ENCODE measurements at places on chromosomes 12 and 14.
A peak's percentile ranks its signal among the peaks of the same experiment; 100 is the strongest.

DNA sequence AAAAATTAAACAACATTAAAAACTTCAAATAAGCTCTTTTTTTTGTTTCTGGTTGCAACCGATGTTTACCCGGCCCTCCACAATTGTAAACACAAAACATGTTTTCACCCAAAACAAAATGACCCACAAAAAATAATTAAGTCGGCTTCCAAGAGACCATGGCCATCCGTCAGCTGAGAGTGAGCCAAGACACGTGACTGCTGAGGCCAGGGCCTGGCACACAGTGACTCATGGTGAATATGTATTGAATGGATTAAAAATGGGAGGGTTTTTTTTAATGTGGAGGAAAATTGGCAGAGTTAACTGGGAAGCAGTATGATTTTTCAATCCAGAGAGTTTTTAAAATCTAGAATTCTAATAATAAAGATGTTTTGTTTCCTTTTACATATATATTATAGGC lies 13.8 kb upstream of the CPNE8 start:
- DNase-seq, result no peak

- no peak for DNase-seq
These were observed 6.0 kb upstream of the GTSF1 start for GRCh38 chr12:54479421-54479820.

GRCh38 chr12:59595565-59595882 lies 305 bp upstream of the SLC16A7 start:
- DNase-seq, result no peak

- no peak for DNase-seq
These were observed 40.4 kb downstream of the TSPAN9 start for GRCh38 chr12:3117591-3118015.

GRCh38 chr12:44021471-44021971 lies 185.6 kb downstream of the TMEM117 start:
- DNase-seq, result peak; percentile 4

DNA sequence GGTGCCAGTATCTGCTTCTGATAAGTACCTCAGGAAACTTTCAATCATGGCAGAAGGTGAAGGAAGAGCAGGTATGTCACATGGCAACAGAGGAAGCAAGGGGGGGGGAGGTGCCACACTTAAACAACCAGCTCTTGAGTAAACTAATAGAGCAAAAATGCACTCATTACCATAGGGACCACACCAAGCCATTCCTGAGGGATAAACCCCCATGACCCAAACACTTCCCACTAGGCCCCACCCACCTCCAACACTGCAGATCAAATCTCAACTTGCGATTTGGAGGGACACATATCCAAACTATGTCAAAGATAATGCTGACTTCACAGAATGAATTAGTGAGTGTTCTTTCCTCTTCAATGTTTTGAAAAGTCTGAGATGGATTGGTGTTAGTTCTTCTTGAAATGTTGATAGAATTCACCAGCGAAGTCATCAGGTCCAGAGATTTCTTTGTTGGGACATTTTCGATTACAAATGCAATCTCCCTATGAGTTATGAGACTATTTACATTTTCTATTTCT lies 16.6 kb downstream of the TFCP2 start:
- DNase-seq, result no peak

DNA sequence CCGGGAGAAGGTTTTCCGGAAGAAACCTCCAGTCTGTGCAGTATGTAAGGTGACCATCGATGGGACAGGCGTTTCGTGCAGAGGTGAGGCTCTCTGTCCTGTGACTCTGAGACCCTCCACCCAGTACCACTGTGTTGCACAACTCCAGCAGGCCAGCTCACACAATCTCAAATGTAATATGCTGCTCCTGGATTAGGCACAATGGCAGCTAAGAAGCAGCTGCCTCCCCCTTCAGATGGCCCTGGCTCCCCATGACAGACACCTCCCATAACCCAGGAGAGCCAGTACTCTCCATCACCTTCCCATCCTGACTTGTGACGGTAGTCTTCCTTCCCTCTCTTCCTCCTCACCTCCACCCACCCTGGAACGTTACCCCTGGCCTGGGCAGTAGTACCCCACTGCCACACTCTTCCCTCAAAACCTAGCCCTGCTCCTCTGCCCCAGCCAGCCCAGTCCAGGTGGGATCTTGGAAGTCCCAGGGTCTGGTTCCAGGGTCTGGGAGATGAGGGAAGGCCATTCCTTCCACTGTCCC lies 2.1 kb downstream of the TNS2 start:
- no peak for DNase-seq

DNA sequence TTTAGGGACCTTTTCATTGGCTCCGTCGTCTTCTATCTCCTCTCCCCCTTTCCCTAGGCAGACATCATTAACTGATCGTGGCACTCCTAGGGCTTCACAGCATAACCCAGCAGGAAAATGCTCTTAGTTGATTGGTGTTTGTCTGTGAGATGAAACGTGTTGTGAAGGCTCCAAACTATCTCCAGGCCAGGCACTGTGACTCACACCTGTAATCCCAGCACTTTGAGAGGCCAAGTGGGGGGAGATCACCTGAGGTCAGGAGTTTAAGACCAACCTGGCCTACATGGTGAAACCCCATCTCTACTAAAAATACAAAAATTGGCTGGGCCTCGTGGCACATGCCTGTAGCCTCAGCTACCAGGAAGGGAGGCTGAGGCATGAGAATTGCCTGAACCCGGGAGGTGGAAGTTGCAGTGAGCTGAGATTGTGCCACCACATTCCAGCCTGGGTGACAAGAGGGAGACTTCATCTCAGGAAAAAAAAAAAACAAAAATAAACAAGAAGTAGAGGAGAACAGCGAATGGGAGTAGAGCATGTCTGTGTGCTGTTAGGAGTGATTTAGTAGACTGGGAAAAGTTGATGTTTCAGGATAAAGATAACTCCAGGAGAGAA lies 32.3 kb upstream of the WDR89 start:
- no peak for DNase-seq

DNA sequence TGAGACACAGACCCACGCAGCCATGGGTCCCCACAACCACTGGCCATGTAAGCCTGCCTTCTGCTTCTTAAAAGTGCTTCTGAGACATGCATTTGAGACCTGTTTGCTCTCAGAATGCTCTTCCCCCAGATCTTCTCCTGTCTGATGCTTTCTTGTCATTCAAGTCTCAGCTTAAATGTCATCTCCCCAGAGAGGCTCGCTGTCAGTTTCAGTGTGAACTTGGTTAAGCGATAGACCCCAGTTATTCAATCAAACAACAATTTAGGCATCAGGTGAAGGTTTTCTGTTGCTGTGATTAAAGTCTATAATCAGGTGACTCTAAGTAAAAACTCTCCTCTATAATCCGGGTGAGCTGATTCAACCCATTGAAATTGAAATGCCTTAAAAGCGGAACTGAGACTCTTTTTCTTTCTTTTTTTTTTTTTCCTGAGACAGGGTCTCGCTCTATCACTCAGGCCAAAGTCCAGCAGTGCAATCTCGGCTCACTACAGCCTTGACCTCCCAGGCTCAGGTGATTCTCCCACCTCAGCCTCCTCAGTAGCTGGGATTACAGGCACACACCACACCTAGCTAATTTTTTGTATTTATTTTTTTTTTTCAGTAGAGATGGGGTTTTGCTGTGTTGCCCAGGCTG lies 123.4 kb downstream of the KSR2 start:
- DNase-seq, result no peak

GRCh38 chr12:88273875-88274274 lies 131.8 kb downstream of the TMTC3 start:
- no peak for DNase-seq

DNA sequence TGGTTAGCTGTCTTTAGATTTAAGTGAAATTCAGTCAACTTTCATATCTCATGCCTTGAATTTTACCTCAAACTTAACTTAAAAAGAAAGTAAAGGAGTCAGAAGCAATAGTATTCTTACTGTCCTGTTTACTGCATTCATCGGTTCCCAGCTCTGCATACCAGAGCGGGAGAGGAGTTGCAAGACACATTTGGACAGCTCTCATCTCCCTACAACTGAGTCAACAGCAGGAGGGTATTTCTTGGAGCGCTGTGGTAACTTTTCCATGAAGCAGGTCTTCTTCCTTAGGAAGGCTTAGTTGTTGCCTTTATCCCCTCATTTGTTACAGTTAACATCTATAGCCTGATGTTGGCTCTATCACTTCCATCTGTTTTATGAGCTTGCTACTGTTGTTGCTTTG lies 65.1 kb downstream of the TRMT5 start:
- no peak for DNase-seq

GRCh38 chr12:47407463-47408129 lies 298.2 kb downstream of the RPAP3 start:
- no peak for DNase-seq

DNA sequence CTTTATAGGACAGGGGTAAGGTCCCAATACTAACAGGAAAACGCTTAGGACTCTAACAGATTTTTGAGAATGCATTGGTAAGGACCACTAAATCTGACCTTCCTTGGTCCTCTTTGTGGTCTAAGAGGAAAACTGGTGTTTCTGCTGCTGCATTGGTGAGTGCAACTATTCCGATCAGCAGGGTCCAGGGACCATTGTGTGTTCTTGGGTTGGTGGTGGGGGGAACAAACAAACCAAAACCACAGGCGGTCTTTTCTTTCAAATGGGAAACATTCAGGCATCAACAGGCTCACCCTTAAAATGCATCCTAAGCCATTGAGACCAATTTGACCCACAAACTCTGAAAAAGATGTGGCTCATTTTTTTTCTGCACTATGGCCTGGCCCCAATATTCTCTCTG lies 20.7 kb downstream of the EPYC start:
- no peak for DNase-seq

GRCh38 chr12:120252071-120252906 lies 13.2 kb downstream of the PXN start:
- DNase-seq, result no peak

DNA sequence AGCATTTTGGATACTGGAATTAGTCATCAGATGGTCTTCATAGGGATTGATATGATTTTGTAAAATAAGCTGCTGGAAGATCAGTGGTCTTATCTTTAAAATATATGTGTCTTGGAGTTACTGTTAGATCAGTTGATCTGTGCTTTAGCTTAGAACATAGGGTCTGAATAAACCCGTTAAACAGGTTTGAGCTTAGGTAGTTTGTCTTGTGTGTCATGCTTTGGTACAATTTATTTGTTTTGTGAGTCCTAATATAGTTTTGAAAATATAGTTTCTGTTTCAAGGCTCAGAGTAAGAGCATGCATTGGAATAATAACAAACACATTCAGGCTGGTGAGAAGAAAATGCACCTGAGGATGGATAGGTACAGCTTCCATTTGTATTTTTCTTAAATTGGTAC lies 505.0 kb downstream of the SLC16A7 start:
- no peak for DNase-seq

GRCh38 chr14:100069161-100069800 lies 4.1 kb downstream of the EVL start:
- DNase-seq, result no peak

DNA sequence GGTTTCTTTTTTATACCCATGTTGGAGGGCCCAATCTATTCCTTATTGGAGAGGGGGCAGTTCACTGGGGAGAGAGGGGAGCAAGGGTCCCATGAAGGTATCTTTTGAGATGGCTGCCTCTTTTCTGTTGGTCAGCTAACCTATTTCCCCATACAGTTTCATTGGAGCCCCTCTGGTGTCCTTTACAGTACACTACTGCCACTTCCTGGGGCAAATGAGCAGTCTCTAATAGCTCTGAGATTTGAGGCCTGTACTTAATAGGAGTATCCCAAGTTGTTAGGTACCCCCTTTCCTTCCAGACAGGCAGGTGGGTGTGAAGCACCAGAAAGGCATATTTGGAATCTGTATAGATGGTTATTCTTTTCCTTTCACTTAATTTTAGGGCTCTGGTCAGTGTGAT lies 41.3 kb upstream of the RNU6-8 start:
- no peak for DNase-seq

- DNase-seq, result no peak
These were observed 4.4 kb downstream of the UBE3B start for GRCh38 chr12:109481863-109482262.

GRCh38 chr12:112595410-112595809 lies 176.7 kb downstream of the PTPN11 start:
- DNase-seq, result no peak

GRCh38 chr12:128079-128478 lies 61.5 kb downstream of the IQSEC3 start:
- DNase-seq, result peak; percentile 14

- no peak for DNase-seq
These were observed 285.0 kb upstream of the ATP2B1 start for GRCh38 chr12:89993632-89994031.

- no peak for DNase-seq
These were observed 364.5 kb upstream of the DIO2 start for GRCh38 chr14:80575763-80576162.

- DNase-seq, result no peak
These were observed 7.5 kb downstream of the C14orf180 start for GRCh38 chr14:104586832-104587620.

- no peak for DNase-seq
These were observed 2.4 kb upstream of the TRIM9 start for GRCh38 chr14:51097287-51097686.

DNA sequence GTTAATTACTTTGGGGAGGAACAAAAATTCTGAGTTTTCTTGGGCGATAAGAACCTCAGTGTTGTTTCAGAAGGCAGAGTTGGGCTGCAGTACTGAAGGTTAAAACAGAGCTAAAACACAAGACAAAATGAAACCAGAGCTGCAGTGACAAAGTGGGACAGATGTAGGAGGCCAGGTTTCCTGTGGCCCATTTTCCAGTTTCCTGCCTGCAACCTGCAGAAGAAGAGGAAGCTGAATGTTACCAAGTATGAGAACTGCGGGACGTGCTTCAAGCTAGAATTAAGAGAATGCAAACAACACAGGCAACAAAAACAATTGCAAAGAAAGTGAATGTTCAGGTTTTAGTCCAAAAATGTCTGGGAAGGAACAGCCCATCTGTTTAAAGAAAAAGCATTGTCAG lies 17.8 kb downstream of the ELK3 start:
- DNase-seq, result no peak

- no peak for DNase-seq
These were observed 40.6 kb upstream of the GLIPR1 start for GRCh38 chr12:75439930-75440329.
